ENCODE measurements at places on chromosomes 3 and 15. TPM values are rescaled to one million over a fixed set of nuclear protein-coding genes. Genes with fewer than 3 reads are reported as not detected.

- DNase-seq = no peak
Observed at GRCh38 chr3:146680617-146681016, 75.5 kb upstream of the PLSCR5 start.

GRCh38 chr3:30612437-30613132, 6.2 kb downstream of the TGFBR2 start:
- no peak for DNase-seq

DNA sequence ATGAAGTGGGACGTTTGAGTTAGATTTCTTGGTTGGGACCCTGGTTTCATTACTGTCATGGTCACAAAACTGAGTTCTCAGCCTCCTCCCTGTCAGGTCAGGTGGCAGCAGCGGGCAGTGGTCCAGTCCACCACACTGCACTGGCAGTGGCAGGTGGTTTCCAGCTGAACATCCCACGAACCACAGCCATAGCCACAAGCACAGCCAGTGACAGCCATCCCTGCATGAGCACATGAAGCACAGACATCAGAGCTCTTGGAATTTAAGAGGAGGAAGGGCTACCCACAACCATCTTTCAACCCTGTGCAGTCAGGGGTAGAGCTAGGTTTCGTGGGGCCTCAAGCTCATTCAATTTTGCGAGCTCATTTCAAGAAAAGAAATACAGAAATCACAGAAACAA, 1.5 kb downstream of the RETNLB start:
- DNase-seq = no peak

- no peak for DNase-seq
Observed at GRCh38 chr3:81743096-81744025, 18.1 kb downstream of the GBE1 start.

DNA sequence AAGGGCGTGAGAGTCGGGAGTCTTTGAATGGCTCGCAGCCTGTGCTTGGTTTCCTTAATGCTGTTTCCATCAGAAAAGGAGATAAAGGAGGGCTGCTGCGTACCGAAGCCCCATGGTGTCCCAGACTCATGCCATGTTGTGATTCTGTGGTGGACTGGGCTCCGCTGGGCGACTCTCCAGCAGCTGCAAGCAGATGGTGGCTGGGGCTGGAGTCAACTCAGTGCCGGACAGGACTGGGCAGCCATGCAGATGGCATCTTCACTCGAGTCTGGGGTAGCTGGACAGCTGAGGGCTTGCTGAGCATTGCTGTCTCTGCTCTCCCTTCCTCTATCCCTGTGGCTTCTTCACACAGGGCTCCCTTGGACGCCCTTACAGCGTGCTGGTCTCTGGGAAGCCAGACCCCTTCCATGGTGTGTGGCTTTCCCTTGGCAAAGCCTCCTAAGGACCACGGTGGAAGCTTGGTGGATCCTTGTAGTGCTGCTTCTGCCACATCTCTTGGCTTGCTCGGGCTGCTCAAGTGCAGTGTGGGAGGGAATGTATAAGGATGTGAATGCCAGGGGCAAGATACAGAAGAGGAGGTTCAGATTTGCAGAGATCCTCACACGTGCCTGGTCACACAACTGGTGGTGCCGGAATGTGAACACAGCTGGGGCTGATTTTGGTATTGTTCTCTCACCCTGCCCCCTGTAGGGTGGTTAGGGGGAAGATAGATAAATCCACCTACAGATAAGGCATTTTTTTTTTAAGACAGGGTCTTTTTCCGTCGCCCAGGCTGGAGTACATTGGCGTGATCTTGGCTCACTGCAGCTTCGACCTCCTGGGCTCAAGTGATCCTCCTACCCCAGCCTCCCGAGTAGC, 9.0 kb downstream of the NIPA1 start:
- no peak for DNase-seq

DNA sequence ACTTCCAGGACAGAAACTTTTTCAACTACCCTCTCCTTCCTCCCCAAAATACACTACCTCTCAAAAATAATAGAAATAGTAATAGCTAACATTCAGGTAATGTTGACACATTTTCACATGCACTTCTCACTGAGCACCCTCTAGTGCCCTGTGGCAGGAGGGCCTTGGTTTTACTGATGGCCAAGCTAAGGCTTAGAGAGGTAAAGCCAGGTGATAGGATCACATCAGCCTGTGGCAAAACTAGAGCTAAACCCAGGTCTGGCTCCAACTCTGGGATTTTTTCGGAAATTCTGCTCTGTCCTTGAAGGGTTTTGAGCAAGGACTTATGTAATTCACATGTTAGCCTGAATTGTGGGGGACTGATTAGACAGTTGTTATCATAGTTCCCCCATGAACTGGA, 922 bp upstream of the TAMM41 start:
- DNase-seq = no peak

GRCh38 chr15:31598620-31599019, 272.0 kb downstream of the KLF13 start:
- DNase-seq = no peak

GRCh38 chr15:91966194-91966552, 112.7 kb downstream of the SLCO3A1 start:
- DNase-seq = no peak

DNA sequence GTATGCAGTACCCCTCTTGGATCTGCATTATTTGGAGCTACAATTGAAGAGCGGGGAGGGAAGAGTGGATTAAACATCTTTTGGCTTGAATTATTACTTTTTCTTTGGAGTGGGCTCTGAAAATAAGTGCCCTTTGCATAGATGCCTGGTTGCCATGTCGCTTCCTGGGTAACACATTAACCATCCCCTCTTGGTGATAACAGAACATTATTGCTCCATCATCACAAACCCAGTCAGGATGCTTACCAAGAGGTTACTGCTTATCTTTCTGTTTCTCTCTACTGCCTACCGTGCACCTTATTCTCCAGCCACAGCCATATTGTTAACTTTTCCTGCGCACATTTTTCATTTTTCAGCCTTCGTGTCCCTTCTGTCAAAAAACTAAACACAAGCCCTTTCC, 42.7 kb upstream of the CLRN1 start:
- no peak for DNase-seq

- no peak for DNase-seq
Observed at GRCh38 chr3:53193466-53194209, 32.6 kb downstream of the PRKCD start.

DNA sequence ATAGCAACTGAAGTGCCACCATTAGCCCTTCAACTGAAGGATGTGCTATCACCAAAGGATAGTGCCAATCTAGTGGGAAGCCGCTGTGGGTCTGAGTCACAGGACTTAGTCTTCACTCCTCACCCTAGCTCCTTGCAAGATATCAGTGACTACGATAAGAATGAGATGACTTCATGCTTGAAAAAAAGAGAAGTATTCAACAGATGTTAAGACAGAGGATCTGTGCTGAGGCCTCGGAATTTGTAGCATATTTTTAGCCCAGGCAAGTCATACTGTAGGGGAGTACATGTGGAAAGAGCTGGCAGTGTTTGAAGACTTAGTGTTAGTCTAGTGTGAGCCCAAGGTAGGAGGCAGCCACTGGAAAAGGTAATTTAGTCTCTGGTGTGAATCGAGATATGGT, 270.7 kb upstream of the LRTM1 start:
- no peak for DNase-seq

DNA sequence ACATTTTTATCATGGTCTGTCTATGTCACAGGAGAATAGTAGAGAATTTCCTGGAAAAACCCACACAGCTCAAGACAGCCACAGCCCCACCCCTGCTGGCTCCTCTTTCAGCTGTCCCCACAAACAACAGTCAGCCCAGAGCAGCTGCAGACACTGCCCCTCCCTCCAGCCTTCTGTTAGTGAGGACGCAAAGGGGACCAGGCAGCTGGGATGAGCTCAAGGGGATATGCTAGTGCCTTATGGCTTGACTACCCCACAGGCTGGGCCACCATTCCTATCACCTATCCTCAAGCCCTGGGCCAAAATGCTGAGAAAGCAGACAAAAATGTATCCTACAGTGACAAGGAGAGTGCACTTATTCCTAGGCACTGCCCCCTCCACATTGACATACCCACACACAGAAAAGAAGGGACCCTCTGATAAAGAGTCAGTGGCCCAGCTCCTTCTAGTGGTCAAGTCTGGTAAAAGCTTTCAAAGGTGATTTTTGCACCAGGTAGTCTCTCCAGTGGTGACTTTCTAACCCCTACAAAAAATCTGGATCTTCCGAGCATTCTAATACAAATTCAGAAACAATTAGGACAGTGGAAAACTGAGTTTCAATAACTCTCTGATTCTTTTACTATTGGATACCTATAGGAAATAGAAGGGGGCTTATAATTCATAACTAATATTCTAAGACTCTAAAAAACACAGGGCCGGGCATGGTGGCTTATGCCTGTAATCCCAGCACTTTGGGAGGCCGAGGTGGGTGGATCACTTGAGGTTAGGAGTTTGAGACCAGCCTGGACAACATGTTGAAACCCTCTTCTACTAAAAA, 3.0 kb upstream of the MAP1A start:
- DNase-seq = no peak

GRCh38 chr3:152823781-152824180, 11.2 kb upstream of the P2RY1 start:
- DNase-seq = no peak

GRCh38 chr3:48983096-48983495, 6.9 kb upstream of the P4HTM start:
- DNase-seq = no peak

The SLC6A6 gene
- total RNA-seq = 22.1 TPM

The ST3GAL6 gene
- total RNA-seq = 52.6 TPM

The SLC7A14 gene
- total RNA-seq = 0.15 TPM

The CYP8B1 gene
- total RNA-seq = not detected

The KCNAB1 gene
- total RNA-seq = 8.3 TPM

Measured in breast epithelium (tissue), 4 donors.